ENCODE measurements at places on chromosomes 13 and 19.
A peak's percentile ranks its signal among the peaks of the same experiment; 100 is the strongest.

DNA sequence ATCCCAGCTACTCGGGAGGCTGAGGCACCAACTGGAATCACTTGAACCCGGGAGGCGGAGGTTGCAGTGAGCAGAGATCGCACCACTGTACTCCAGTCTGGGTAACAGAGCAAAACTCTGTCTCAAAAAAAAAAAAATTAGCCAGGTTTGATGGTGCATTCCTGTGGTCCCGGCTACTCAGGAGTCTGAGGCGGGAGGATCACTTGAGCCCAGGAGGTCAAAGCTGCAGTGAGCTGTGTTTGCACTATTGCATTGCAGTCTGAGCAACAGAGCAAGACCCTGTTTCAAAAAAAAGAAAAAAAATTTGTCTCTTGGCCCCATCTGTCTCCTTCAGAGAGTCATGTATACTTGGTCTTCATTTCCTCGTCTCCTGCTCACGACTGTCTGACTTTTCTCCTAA, 1.6 kb downstream of the CCDC97 start:
- DNase-seq: no peak

- no peak for DNase-seq
Measured at GRCh38 chr19:48883726-48884125, 11.5 kb downstream of the PPP1R15A start.

DNA sequence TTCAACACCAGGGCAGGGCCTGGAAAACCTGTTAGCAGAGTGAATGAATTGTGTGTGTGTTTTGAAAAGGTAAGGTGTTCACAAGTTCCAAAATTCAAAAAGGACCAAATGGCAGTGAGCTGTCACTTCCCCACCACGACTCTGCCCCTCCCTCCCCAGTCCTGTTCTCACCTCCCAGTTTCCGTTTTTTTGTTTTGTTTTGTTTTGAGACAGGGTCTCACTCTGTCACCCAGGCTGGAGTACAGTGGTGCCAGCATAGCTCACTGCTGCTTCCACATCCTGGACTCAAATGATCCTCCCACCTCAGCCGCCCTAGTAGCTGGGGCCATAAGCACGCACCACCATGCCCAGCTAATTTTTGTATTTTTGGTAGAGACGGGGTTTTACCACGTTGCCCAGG, 20.3 kb upstream of the BCL3 start:
- DNase-seq: no peak

- no peak for DNase-seq
Measured at GRCh38 chr19:27774337-27774736, 1438.6 kb downstream of the UQCRFS1 start.

DNA sequence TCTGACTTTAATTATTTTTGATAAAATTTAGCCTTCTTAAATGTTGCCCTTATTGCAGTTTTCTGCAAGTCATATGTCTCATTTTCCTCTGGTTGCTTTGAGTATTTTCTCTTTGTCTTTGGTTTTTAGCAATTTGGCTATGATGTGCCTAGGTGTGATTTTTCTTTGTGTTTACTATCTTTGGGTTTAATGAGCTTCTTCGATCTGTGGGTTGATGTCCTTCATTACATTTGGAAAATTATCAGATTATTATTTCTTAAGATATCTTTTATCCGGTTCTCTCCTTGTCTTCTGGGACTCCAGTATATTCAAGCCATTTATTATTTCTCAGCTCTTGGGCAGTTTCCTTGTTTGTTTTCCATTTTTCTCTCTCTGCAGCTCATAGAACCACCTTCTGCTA, 39.0 kb downstream of the WASF3 start:
- no peak for DNase-seq

GRCh38 chr13:109256866-109257760, 529.3 kb downstream of the IRS2 start:
- no peak for DNase-seq

DNA sequence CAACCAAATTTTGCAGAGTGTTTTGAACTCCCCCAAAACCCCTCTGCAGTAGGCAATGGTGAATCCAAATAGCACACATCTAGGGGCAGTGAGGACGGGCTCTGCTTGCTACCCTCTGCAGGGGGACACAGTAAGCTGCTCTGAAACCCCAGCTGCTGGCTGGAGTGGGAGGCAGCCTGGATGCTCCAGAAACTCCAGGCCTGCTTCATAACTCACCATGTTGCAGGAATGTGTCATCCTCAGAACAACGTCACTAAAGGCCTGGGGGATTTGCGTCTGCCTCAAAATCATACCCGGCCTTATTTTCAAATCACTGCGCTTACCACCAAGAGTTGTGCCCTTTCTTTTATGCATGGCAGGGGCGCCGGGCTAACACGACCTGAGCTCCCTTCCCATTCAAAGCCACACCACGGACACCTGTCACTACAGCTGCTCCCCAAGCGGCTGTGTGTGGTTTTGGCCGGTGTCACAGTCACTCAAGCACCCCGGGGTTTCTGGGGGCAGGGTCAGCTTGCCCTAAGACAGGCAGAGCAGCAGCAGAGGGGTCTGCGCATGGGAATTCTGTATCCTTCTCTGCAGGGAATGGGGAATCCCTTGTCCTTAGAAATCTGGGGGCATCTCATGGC, 93.9 kb downstream of the TSHZ3 start:
- no peak for DNase-seq

DNA sequence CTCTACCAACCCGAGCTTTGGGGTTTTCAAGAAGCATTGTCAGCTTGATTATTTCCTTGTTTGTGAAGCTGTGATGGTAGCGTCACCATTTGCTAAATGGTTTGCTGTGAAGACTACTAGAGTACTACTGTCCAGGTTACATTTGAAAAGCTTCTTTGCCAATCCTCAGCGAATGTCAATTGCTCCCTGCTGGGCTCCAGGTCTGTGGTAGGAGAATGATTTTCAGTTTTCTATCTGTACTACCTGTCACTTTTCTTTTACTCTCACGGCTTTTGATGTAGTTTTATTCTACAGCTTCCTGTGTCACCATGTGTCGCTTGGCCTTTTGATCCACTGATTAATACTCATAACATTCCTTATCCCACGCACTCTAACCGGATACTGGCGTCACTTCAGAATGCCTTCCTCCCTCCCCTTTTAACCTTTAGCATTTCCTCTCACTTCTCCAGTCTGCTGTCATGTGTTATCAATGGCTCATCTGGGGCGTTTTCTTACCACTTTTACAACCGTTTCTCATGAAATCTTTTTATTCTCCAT, 7.5 kb upstream of the GPR183 start:
- DNase-seq: peak; percentile 82

DNA sequence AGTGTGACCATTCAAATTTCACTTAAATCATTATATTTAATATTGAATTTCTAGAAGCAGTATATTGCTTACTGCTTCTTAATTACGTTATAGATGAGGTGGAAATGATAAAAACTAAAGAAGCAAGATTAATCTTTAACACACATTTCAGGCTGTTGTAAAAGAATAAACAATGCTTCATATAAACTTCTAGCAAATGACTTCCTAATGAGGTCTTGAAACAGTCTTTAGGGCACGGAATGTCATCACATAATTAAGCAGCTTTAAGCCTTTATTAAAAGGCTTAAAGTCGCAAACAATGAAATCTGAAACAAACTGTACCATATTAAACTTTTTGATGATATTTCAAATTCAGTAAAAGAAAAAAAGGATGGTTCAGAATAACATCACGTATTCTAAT, 1.9 kb downstream of the SLITRK6 start:
- DNase-seq: no peak
